ENCODE measurements at places on chromosomes 13 and 19.
A peak's percentile ranks its signal among the peaks of the same experiment; 100 is the strongest.

DNA sequence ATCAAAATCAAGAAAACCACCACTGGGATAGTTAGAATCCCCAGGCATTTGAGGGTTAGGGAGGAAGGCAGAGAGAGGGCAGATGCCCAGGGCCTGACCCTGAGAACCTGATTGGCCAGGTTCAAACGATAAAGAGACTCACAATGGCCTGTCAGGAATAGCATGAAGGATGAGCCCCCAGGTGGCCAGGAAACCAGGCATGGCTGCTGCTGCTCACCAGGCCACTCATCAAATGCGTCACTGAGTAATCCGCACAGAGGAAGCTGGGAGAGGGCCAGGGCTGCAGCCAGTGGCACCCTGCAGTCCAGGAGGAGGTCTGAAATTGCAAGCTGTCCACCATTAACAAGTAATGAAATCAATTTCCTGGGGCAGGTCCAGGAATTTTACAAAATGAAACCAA is 111.3 kb downstream of the KATNAL1 start:
- DNase-seq, result no peak

DNA sequence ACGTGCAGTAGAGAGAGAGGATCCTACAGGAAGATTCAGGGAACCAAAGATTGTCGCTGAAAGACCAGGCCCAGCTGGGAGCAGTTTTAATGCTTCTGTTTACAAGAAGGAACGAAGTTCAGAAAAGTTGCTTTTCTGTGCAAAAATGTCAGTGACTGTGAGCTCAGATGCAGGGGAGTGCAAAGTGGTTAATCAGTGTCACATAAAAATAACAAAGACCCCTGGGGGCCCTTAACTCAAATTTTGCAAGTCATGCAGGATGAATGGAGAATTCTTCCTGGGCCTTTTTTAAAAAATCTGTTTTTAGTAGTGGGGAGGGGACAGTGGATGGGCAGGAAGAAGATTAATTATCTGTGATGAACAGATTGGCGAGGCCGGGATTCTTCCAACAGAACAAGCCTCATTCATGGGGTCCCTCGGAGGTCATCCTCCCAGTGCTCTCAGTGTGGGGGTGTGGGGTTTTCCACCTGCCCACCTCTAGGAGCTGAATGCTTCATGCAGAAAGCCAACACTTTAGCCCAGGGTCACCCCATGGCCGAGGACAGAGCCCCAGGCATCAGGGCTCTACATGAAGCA is 167.2 kb downstream of the UQCRFS1 start:
- DNase-seq, result no peak

DNA sequence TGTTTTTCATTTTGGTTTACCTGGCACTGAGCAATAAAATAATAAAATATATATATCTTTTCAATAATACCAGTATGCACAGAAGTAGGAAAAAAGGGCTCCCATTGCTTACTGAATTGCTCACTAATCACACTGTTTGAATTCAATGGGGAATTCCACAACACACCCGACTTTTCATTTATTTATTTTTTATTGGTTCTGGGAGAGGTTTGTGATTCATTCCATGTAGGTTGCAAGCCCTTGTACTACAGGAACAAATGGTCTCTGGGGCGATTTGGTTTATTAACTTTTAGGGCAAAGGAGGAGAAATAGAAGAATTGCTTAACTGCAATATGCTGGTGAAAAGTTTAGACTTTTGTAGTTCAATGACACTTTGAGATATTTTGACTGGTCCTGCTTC is 207.4 kb downstream of the DCT start:
- no peak for DNase-seq

- no peak for DNase-seq
These were observed 695.3 kb downstream of the DIAPH3 start for GRCh38 chr13:59468396-59468795.

GRCh38 chr19:49020931-49021895 is 2.9 kb downstream of the CGB3 start:
- DNase-seq, result no peak

DNA sequence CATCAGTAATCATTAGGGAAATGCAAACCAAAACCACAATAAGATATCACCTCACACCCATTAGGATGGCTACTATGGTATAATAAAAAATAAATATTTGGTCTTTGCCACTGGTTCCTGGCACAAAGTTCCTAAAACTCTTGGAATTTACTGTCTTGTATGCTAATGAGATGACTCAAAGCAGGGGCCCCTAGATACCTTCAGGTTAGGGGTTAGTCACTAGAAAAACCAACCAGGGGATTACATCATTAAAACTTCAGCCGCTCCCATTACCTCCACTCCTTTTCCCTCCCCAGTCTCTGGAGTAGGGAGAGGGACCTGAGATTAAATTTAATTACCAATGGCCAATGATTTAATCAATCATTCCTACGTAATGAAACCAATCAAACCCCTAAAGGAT is 49.6 kb downstream of the THSD1 start:
- no peak for DNase-seq

DNA sequence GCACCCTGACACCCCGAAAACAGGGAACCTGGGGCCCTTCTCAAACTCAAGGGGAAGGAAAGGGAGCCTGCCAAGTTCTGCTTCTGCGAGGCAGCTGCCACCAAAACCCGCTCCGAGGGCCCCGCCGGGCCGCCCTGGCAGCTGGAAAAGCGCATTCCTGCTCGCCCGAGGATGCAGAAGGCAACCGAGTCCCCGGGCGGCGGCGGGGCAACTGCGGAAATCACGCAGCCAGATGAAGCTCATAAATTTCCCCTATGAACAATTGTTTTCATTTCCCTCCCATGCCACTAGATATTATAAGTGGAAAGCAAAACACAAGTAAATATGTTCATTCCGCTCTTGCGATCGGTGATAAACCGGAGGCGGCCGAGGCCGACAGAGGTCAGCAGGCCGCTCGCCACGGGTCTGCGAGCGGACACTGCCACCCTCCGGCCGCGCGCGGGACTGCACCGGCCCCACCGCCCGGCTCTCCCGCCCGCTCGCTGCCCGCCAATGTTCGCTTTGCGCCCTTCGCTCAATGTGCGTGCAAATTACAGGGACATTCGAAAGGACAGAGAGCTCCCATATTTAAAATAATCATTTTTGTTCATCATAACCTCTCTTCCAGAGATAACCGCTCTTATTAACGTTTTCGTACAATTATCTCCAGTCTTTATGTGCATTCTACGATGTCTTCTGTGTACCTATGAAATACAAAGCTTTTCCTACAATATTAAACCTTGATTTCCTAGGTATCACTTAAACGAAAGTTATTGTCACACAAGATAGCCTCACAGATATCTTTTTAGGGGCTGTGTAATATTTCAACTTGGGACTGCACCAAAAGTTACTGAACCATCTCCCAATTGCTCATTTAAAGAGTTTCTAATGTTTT is 120.8 kb upstream of the ZNF507 start:
- peak; percentile 57 for DNase-seq

DNA sequence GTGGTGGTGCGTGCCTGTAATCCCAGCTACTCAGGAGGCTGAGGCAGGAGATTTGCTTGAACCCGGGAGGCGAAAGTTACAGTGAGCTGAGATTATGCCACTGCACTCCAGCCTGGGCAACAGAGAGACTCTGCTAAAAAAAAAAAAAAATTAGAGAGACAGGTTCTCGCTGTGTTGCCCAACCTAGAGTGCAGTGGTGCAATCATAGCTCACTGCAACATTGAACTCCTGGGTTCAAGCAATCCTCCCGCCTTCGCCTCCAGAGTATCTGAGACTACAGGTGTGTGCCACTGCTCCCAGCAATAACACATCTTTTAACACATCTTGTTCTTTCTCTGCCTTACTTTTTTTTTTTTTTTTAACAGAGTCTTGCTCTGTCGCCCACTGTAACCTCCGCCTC is 32.7 kb downstream of the CLEC17A start:
- DNase-seq, result no peak
